ENCODE measurements at places on chromosomes 1 and 21.
A peak's percentile ranks its signal among the peaks of the same experiment; 100 is the strongest.

DNA sequence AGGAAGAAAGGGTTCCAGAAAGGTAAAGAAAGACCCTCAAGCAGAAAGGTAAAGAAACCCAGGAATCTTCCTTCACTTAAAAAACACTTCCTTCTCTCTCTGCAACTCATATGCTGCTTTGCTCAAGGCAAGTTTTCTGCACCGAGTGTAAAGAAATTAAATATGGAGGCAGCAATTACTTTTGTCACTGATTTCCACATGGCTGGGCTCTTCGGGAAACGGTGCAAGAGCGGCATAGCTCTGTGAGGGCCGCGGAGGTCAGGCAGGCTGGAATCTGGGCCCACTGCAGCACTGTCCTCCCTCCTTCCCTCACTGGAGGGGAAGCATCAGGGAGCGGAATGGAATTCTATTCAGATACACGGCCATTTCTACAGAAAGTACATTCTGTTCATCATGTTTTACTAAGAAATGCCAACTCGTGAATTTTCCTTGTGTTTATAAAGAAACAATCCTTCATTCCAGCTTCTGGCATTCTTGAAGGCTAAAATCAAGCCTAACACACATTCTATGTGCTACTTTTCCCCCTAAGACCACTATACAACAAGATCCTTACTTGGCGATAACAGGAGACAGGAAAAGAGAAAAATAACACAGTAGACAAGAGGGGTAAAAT, 212.2 kb downstream of the SIPA1L2 start:
- no peak for DNase-seq

- DNase-seq, result no peak
These were observed 49.7 kb downstream of the UCHL5 start for GRCh38 chr1:193009501-193009900.

GRCh38 chr1:27727126-27727525, 1.4 kb downstream of the FAM76A start:
- peak; percentile 15 for DNase-seq

- no peak for DNase-seq
These were observed 90.0 kb upstream of the KRTAP19-8 start for GRCh38 chr21:31128234-31128633.

GRCh38 chr1:91596474-91596873, 95.8 kb downstream of the CDC7 start:
- no peak for DNase-seq

DNA sequence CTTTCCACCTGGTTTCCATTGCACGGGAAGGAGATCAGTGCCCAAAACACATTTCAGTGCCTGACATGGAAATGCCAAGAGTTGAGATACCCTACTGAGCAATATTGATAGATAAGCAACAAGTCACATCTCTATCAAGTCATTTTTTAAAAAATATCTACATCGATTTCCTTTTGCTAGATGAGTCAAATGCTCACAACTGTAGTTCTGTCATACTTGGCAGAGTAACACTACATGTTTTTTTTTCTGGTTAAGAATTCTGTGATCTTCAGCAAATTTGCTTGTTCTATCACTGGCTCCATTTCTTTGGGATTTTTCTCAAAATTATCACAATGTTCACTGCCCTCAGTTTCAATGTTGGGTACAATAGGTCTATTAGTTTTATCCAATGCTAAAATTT, 145.4 kb downstream of the ZC3H11B start:
- no peak for DNase-seq

- DNase-seq, result no peak
These were observed 133.0 kb upstream of the HMCN1 start for GRCh38 chr1:185601189-185601588.

DNA sequence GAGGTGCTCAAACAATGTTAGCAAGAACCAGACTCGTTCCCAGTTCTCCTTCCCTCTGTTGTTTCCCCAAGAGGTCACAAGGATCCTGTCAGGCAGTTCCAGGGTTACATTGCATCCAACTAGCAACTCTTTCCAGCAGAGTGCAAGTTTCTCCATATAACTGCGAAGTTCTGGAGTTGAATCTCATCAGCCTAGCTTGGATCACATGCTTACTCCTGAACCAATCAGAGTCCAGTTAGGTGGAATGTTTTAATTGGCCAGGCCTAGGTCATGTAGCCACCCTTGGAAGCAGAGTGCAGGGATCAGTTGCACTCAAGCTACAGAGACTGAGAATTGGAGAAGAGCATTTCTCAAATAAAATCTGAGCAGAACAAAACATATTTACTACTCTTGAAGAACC, 15.9 kb upstream of the PIK3R3 start:
- no peak for DNase-seq

DNA sequence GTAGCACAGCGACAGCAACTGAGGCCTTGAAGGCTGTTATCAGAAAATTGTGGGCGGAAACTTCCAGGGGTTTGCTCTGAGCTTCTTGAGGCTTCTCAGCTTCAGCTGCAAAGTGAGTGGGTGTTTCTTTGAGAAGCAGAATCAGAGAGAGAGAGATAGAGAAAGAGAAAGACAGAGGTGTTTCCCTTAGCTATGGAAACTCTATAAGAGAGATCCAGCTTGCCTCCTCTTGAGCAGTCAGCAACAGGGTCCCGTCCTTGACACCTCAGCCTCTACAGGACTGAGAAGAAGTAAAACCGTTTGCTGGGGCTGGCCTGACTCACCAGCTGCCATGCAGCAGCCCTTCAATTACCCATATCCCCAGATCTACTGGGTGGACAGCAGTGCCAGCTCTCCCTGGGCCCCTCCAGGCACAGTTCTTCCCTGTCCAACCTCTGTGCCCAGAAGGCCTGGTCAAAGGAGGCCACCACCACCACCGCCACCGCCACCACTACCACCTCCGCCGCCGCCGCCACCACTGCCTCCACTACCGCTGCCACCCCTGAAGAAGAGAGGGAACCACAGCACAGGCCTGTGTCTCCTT, at the start of gene FASLG:
TSS of gene FASLG (plus strand) at position 233 of the 583 bp plus-strand sequence. CDS start at position 332, 99 bp downstream.
- DNase-seq, result no peak

- no peak for DNase-seq
These were observed at the start of gene TMEM269 for GRCh38 chr1:42784946-42785693. Gene TMEM269 (plus strand): TSS chr1:42784991. CDS start chr1:42789894, 4,903 bp downstream.

GRCh38 chr1:201790261-201790660, 38.7 kb upstream of the IPO9 start:
- no peak for DNase-seq

DNA sequence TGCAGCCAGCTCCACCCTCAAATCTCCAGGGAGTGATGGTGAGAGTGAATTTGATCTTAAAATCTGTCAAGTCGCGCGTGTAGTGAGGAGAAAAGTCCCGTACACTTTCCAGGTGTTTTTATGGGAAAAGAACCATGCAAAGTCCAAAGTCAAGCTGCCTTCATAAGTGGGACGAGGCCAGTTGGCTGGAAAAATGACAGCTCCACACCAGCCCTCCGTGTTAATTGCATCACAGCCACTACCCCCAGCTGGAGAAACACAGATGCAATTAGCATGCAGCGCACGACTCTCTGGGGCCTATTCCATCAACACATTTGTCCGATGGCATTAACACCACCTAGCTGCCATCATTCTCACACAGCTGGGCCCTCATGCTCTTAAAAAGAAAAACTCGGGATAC, 68.4 kb downstream of the KLHDC7A start:
- DNase-seq, result no peak

- no peak for DNase-seq
These were observed 181.2 kb downstream of the CACNA1E start for GRCh38 chr1:181664543-181664942.

GRCh38 chr1:183241471-183241870, 55.4 kb downstream of the LAMC2 start:
- no peak for DNase-seq

GRCh38 chr1:49251019-49251784, 474.5 kb upstream of the BEND5 start:
- DNase-seq, result no peak

DNA sequence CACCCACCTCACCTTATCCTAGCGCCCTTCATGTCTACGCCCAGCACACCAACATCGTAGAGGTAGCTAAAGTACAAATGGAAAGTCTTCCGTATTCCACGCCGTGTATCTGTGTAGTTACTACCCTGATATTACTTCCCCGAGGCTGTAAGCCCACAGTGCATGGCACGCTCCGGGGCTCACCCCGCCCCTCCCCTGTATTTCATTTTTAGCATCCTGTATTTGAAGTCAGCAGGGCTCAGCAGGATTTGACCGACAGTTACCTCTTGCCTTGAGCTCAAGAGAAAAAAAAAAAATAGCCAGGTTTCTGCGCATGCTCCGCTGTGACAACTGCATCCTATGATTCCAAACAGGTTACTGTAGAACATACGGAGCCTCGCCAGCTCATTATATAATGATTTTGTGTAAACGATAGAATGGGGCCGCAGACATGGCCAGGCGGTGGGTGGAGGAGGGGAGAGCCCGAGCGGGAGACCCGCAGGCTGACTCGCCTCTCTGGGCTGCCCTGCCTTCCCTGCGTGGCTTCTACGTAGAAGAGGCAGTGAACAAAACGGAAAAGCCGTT, 1.3 kb downstream of the ABCG1 start:
- DNase-seq, result peak; percentile 20

DNA sequence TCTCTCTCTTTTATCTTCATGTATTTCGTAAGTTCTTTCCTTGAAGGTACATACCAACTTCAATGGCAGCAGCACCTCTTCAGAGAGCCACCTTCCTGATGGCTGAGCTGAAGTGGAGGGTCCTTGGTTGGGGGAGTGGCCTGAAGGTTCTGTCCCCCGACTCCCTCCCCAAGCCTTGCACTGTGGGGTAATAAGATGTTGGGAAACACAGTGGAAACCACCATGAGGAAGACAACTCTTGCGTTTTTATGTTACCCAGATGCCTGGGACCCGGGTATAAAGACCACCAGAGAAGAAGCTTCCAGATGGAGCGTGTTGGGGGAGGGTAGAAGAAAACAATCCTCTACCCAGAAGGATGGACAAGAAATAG, 794 bp downstream of the KRTAP12-3 start:
- no peak for DNase-seq

GRCh38 chr1:4561205-4561604, 93.2 kb upstream of the AJAP1 start:
- DNase-seq, result no peak

- no peak for DNase-seq
These were observed 55.5 kb upstream of the ESRRG start for GRCh38 chr1:216778737-216779136.

DNA sequence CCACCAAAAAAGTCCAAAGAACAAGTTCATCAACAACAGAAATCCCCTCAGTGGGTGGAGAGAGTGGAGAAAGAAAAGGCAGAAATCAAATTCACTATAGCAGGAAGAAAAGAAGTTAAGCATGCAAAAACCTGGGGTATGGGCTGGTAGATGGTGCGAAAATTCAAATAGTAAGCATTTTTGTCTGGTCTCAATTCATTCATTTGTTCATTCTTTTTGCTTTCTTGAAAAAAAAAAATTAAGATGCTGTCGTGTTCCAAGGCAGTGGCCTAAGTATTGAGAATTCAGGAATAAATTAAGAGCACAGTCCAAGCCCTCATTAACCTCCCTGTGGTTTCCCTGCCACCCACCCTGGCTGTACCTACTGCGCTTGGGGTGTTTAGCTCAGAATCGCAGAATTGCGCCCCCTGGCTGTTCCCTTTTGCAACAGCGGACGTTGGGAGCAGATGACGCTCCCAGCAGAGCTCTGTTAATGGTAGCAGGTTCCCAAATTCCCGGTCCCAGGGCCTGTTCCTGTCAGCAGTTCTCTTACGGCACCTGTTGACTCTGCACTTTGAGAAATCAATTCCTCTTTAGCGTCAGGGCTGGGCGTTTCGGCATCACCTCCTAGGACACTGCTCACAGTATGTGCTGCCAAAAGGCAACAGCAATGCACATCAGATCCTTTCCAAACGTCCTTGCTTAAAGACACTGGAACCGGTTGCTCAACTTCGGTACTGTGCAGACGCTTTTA, 34.0 kb upstream of the SSX2IP start:
- DNase-seq, result no peak

DNA sequence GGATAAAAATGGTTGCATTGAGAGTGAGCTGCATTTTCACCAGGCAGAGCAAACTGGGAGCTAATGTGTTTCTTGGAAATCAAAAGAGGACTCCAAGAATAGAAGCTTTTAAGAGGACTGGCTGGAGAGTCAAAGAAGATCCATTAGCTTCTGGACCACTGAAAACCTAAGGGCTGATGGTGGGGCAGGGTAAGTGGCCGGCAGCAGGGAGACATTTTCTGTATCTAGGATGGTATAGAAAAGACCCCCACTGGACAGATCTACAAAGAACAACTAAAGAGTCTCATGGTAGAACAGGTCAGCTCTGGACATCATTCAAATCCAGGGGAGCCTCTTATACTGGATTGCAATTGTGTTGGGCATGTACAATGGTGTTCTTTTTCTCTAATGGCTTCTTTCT, 262.3 kb downstream of the PTGER3 start:
- no peak for DNase-seq

DNA sequence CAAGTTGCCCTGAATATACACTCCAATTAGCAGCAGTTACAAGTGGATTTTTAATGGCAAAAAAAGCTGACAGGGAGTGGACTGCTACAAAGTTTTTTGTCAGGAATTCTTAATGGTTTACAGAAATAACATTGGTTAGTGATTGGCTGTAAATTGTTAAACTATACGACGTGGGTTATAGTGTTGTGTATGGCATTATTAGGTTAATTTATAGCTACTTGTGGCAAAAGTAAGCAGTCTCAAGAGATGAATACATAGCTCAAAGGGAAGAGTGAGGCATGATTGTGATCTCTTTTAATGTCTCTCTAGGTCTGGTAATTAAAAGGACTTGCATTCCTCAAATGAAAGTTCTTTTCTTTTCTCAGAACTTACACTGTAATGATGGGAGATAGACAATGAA, 75.8 kb upstream of the CD1D start:
- DNase-seq, result no peak

- DNase-seq, result no peak
These were observed 213.0 kb downstream of the BRINP2 start for GRCh38 chr1:177383715-177384114.

DNA sequence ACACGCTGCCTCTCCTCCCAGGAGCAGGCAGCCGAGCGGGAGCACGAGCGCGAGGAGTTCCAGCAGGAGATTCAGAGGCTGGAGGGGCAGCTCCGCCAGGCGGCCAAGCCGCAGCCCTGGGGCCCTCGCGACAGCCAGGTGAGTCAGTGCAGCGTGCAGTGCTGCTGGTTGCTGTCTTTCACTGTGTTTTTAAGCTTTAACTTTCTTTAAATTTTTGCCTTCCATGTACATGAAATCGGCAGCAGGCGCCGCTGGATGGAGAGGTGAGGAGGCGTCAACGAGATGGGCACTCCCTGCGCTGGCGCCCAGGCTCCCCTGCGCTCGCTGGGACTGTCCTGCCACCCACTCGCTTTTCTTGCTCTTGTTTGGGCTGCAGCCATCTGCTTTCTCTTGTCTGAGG, 60.7 kb upstream of the DIP2A start:
- no peak for DNase-seq

DNA sequence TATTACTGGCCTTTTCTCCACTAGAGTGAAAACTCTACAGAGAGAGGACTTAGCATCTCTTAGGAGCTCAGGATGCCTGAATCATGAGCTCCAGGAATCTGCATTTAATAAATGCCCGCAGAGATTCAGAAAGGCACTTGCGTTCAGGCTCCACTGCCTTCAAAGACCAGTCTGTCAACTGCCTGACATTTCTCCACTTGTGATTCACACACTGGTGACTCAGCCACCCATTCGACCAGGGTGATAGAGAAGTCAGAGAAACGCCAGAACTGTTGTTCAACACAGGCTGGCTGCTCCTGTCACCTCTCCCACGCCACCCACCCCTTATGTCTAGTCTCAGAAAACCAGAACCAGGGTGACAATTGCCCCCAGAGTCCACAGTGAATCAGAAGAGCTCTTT, 26.9 kb upstream of the LBR start:
- DNase-seq, result no peak
